ENCODE measurements at places on chromosomes 4 and X.

GRCh38 chrX:34270434-34270833 lies 138.3 kb upstream of the FAM47A start:
- DNase-seq, result no peak

GRCh38 chr4:114287079-114287696 lies 307.7 kb upstream of the ARSJ start:
- no peak for DNase-seq

DNA sequence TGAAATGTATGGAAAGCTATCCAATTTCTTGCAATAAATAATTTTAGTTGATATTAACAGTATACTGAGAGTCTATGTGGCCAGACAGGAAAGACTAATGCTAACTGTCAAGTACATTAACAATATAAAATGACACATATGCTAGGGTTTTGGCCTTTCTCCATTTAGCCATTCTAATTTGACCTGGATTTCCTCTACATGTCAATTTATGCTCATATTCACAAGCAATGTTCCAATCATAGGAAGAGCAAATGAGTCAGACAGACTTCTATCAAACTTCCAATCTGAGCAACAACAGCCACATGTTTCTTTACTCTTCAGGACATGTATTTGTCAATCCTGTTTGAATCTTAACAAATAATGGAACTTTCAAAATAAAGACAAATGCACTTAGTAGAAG lies 53.6 kb downstream of the CORIN start:
- no peak for DNase-seq

DNA sequence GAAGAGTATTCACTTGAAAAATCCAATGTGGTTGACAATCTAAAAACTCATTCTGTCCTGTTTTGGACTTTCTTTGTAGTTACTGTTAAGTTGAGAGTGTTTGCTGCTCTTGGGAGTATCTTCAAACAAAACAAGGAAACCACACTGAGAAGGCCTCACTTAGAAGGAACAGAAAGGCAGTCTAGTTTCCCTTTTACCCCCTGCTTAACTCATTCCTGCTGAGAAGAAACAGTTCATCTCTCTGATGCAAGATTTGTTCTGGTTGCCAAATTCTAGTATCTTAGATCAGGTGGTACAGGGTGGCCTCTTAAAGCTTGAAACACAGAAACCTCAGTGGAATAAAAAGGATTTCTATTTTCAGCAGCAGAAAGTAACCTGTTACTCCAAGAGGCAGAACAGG lies 41.4 kb downstream of the GUCY2F start:
- DNase-seq, result no peak

DNA sequence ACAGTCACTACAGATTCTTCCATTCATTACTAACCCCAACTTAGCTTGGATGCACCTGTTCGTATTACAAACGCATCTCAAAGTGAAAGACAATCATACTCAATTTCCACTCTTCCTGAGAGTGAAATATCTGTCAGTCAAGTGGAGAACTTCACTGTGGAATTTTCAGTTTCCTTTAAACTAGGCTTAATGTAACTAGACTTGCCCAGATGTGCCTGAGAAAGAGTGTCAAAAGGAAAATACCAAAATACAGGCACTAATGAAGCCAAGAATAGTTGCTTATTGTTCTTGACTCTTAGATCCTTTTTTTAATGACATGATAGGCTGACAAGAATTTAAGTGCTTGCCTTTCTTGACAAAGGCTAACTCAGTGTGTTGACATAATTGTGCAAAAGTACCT lies 72.4 kb upstream of the NR3C2 start:
- DNase-seq, result no peak

- DNase-seq, result no peak
Measured at GRCh38 chr4:80434238-80434637, 98.7 kb downstream of the CFAP299 start.

GRCh38 chrX:66915893-66916292 lies 277.0 kb upstream of the EDA2R start:
- DNase-seq, result no peak

DNA sequence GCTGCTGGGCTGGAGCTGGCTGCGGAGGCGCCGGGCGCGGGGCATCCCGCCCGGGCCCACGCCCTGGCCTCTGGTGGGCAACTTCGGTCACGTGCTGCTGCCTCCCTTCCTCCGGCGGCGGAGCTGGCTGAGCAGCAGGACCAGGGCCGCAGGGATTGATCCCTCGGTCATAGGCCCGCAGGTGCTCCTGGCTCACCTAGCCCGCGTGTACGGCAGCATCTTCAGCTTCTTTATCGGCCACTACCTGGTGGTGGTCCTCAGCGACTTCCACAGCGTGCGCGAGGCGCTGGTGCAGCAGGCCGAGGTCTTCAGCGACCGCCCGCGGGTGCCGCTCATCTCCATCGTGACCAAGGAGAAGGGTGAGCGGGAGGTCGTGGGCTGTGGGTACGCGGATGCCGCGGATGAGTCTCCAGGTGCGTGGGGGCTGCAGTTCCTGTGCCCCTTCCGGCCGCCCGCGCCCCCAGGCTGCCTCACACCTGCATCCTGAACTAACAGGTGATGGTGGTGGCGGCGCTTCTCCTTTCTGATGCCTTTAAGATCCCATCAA lies 499 bp downstream of the CYP2U1 start:
- no peak for DNase-seq

DNA sequence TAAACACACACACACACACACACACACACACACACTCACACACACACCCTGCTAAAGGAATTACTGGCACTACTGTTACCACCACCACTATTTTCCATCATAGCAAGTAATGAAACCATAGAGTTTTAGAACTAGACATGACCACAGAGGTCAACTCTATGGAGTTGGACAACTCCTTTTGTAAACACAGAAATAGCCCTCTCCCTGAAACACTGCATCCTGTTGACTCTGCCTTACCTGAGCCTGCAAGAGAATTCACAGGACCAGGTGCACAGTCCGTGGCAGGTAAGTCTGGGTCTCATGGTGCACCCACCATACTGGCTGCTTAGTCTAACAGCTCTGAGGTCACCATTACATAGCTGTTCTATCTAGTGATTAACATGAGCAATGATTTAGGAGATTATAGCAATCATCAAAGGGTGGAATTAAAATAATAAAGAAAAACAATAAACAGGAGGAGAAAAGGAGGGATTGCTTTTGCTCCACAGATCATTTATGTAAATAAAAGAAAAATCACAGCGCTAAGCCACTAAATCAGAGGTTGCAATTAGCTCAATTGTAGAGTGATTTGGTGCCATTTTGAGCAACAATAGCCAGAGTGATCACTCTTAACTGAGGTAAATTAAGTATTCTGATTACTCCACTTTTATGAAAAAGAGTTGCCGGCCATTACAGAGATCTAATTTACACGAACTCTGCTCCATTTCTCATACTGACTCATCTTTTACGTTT lies 340.0 kb upstream of the RASGEF1B start:
- DNase-seq, result no peak

DNA sequence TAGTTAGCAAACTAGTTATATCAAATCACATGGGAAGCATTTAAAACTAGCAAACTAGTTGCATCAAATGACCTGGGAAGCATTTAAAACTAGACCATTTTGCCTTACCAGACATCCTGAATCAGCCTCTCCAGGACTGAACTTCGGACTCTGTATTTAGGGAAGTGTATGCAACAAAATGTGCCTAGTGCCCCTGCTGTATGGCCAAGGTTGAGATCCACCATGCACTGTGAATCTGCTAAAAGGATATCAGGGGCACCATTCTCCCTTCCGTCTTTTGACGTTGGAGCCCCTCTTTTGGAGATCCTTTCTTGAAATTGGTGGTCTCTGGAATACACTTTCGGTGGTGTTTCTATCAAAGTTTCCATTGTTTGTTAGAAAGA lies 49.5 kb downstream of the CCNI start:
- DNase-seq, result no peak

- no peak for DNase-seq
Measured at GRCh38 chr4:150534818-150535217, 47.1 kb upstream of the MAB21L2 start.

DNA sequence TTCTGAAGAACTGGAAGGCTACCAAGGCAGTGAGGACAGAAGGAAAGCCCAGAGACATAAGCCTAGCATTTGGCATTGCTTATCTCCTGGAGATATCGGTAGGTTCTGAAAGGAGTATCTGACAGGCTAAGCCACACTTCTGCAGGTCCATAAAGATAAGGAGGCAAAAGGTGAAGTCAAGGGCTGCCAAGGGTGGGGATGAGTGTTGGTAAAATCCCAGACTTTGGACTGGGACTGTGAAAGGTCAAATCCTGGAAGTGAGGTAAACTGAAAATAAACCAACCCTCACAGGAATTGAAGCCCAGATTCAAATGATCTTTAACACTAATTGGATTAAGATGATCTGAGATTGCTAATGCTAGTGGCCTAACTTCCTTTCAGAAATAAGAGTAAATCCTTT lies 27.4 kb downstream of the GK start:
- no peak for DNase-seq

DNA sequence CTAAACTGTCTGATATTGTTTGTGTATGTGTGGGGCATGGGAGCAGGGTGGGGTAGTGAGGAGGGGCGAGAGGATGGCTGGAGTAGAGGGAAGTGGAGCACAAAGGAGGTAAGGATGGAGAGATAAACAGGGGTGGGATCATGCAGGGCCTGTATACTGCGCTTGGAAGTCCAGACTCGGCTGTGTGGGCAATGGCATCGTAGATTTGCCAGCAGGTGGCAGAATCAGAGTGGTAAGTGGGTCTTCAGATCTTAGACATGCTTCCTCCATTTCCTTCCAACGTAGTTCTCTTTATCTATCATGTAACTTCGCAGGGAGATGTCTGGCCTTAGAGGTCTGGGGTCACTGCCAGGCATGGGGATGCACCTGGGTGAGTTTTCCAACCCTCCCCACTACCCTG lies 155.5 kb downstream of the PDGFRA start:
- DNase-seq, result no peak

DNA sequence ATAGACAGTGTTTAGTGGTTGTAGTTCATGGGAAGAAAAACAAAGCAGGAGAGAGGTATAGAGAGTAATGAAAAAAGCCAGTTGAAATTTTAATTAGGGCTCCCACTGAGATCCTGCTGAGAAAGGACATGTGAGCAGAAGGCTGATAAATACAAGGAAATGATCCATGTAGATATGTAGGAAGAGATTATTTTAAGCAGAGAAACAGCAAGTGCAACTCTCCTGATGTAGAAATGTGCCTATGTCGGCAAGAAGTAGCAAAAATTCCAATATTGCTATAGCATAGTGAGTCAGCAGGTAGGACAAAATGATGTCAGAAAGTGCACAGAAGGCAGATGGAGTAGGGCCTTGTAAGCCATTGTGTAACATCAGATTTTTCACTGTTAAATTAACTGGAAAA lies 1027.3 kb downstream of the PCDH18 start:
- DNase-seq, result no peak

DNA sequence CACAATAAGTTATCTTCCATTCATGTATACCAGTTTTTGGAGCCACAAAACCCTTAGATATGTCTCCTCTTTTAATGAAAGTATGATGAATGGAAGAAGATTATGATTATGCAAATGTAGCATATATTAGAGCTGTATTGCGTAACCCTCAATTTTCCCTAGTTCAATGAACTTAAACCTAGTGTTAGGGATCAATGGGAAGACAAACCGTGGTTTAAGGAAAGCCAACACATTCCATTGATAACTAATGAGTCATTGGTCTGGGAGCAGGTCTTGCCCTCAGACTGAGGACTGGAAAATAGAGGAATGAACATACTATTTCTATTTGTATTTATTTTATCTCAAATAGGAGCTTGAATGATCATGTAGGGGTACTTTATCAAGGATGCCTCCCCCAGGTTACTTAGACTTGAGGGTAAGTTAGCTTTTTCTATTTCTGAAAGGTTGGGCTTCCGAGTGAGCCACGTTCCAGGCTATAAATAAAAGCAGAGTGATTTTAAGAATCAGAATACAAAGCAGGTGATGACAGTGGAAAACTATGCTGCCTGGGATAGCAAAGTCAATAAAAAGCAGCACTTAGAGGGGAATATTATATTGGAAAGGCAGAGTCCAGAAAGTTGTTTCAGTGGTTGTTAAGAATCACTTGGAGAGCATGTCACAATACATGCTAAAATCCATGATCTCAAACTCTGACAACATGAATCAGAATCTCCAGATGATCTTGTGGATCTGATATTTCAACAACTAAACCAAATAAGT lies 356.0 kb downstream of the ADAM29 start:
- DNase-seq, result no peak

DNA sequence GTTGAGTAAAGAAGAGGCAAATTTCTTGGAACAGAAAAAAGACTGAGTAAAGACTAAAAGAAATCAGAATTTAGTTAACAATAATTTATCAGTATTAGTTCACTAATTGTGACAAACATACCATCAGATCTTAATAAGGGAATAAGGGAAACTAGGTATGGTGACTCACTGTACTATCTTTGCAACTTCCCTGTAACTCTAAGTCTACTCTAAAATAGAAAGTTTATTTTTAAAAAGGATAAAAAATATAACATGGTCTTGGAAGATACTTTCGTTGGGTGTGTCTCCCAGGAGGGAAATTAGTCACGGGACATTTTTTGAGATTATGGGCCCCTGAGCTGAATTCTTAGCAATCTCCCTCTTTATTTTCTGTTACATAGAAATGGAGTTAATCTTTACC lies 97.3 kb downstream of the EMCN start:
- no peak for DNase-seq

DNA sequence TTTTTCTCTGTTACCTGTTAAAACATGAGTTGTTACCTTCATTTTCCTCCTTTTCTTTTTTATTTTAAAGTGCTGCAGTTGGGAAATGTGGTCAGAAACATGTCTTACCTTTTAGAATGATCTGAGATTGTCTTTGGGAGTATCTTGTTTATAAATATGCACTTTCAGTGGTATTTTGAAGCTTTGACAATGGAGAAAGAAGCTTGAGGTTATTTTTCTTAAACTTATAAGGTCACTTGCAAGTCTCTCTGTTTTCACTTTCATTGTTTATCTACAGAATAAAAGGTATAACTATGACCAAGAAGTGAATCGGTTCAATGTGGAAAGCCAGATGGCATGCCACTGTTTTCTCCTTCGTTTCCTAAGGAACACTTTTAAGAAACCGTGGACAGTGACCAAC lies 167.5 kb upstream of the SLC7A11 start:
- DNase-seq, result no peak

DNA sequence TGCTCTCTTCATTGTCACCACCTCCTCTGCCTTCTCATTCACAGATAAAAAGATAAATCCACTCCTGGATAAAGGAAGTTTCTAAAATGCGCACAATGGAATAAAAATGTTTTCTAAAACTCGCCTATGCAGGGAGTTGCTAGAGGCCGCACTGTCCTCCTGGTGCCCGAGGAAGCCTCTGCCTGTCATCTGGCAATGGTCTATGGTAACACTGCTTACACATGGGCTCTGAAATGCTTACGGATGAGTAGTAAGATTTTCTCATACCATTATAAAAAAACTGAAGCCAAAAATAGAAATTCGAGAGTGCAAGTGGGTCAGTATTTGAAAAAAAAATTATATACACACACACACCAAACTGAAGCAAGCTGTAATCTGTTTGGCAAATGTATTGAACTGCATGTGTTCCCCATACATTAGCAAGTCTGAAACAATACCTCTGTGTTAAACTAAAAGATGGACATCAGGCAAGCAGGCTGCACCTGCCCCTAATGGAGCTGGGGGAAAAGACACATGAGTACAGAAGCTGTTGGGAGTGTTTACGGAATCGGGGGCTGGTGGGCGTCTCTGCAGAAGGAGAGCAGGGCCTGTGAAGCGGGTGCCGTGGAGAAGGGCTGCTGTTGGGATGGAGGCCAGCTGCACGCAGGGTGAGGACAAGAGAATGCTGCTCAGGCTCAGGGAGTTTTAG lies 103.3 kb upstream of the FAT1 start:
- no peak for DNase-seq

All from activated CD8-positive, alpha-beta memory T cell treated with anti-CD3 and anti-CD28 coated beads for 24 hours (primary cell).